Mucosa of gallbladder (tissue), 1 donor: ENCODE measurements at places on chromosomes 5 and 9. TPM values are rescaled to one million over a fixed set of nuclear protein-coding genes. Genes with fewer than 3 reads are reported as not detected.
A peak's percentile ranks its signal among the peaks of the same experiment; 100 is the strongest.

DNA sequence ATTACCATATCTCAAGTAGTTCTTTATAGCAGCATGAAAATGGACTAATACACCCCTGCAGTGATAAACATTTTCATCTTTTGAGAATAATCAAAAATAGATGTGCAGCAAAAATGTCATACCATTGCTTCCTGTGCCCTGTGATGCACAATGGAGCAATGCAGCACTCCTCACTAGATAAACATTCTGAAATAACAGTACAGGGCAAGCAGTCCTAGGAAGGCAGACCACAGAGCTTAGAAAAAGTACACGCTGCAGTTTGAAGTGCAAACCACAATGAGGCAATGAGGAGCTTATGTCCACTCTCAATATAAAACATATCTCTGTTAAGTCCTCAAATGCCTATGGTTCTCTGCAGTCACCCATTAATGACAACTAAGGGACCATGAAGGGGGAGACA lies 367.6 kb downstream of the PDE4D start:
- no peak for DNase-seq

DNA sequence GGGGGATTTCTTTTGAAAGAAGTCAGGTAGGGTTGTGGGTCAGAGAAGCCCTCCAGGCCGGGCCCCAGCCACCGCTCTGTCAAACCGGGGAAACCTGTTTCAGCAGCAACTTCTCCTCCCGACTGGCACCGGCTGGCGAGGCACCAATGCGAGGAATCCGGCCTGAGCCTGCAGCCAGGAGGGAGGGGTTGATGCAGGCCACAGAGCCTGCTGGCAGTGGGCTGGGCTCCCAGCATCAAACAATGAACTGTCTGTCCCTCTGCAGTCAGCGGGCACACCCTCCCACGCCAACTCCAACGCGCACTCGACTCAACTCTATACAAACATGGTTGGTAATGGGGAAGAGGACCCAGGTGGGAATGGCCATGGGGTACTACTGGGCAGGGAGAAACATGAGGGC lies 12.1 kb downstream of the PCDH1 start:
- peak; percentile 91 for DNase-seq

GRCh38 chr5:76264681-76265080 lies 138.4 kb upstream of the IQGAP2 start:
- DNase-seq: no peak

- DNase-seq: peak; percentile 40
Measured at GRCh38 chr5:78698191-78698791, 49.7 kb upstream of the LHFPL2 start.

GRCh38 chr5:150130493-150130922 lies 25.1 kb downstream of the PDGFRB start:
- DNase-seq: no peak

DNA sequence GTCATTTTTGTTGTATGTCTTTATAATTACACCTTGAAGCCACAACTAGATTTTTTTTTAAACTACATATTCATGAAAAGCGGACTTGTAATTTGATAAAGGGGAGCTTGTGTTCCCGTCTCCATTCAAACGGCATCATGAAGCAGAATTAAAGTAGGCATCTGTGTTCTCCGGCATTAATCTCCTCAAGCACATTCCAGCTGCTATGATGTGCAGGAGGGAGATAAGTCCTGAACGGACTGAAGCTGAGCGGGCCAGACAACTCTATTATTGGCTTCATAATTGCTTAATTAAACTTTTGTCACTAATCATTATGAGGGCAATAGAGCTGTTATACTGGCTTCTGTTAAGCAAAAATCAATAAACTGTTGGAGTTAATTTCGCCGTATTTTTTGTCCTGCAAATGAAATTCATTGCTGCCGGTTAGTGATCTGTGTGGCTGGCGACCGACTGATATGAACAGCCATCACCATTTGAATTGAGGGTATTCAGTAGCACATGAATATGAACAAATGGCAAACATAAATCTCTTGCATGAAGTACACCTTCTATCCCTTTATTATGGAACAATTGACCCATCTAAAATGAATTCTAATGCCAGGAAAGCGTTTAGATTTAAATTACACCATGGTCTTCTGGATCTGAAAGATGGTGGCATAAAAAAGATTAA lies 408.8 kb upstream of the IRX1 start:
- no peak for DNase-seq

GRCh38 chr9:121297389-121297788 lies 29.4 kb downstream of the GSN start:
- DNase-seq: no peak

- DNase-seq: no peak
Measured at GRCh38 chr5:168207450-168208029, 83.9 kb upstream of the WWC1 start.

- no peak for DNase-seq
Measured at GRCh38 chr5:178203670-178204181, 607 bp upstream of the HNRNPAB start.

- no peak for DNase-seq
Measured at GRCh38 chr5:88880201-88880600, 2.8 kb downstream of the MEF2C start.

- DNase-seq: no peak
Measured at GRCh38 chr9:14640967-14641366, 52.3 kb downstream of the ZDHHC21 start.

- DNase-seq: no peak
Measured at GRCh38 chr9:82539146-82539545, 523.8 kb downstream of the RASEF start.

- no peak for DNase-seq
Measured at GRCh38 chr5:91146230-91146629, 236.9 kb downstream of the ARRDC3 start.

GRCh38 chr9:134980991-134981390 lies 63.3 kb upstream of the FCN1 start:
- DNase-seq: no peak

- no peak for DNase-seq
Measured at GRCh38 chr9:132810314-132810713, 67.8 kb downstream of the AK8 start.

DNA sequence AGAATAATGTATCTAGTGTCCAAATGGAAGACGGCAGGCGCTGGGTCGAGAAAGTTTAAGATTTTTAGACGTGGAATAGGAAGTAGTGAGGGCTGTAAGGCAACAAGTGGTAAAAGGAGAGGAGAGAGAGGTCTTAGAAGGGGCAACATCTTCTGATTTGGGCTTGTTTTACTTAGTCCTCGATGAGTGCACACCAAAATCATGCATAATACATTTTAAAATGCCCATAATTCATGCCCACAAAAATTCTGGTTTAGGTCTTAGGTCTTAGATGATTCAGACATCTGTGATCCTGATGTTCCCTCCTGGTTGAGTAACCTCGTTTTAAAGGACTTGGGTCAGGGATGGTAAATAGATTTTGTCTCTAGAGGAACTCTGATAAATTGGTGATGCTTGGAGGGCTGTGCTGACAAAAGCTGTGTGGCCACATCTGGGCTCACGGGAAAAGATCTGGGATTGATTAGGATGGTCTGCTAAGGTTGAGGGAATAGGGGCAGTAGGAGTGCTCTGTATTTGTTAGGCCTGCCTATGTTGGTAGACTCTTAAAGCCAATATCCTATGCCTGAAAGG lies 476.3 kb downstream of the CCDC171 start:
- DNase-seq: no peak

GRCh38 chr5:112895682-112896081 lies 26.3 kb downstream of the REEP5 start:
- DNase-seq: no peak

- DNase-seq: no peak
Measured at GRCh38 chr5:59674763-59675162, 218.8 kb downstream of the PDE4D start.

DNA sequence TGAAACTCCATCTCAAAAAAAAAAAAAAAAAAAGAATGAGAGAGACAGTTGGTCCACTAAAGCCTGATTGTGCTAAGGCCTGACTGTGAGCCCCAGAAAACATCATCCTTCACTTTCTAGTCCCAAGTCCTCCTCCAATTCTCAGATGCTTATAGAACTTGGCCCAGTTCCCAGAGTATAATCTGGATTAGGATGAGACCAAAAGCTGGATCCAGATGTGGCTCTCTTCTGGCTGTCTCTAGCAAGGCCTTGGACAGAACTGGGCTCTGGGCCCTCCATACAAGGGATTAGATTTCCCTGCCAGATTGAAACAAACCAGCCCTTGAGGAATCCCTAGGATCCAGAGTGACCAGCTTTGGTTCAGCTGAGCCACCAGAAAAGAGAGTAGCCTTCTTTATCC lies 98.4 kb upstream of the ZNF366 start:
- DNase-seq: no peak

GRCh38 chr5:80134876-80135275 lies 99.7 kb downstream of the THBS4 start:
- DNase-seq: no peak

DNA sequence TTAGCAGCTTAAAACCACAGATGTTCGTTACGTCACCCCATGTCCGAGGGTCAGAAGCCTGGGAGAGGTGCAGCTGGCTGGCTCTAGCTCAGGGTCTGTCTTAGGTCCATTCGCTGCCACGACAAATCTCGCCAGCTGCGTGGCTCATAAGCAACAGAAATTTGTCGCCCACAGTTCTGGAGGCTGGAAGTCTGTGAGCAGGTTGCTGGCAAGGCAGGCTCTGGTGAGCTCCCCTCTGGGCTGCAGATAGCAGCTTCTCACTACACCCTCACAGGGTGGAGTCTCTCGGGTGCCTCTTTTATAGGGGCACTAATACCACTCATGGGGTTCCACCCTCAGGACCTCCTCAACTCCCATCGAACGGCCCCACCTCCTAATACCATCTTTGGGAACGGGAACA lies 40.1 kb upstream of the FCN2 start:
- DNase-seq: no peak

SMIM33 gene
- total RNA-seq: 0.17 TPM

PGM5 gene
- total RNA-seq: 96.0 TPM

PCDHB5 gene
- 8.0 TPM for total RNA-seq

SPOCK1 gene
- total RNA-seq: 13.6 TPM

OR1J2 gene
- not detected for total RNA-seq

EPB41L4A gene
- 61.9 TPM for total RNA-seq

TAF1L gene
- total RNA-seq: 0.03 TPM

ECM2 gene
- total RNA-seq: 8.2 TPM

SUB1 gene
- 152 TPM for total RNA-seq

PTPA gene
- 126 TPM for total RNA-seq

PCDHB13 gene
- total RNA-seq: 8.3 TPM

MCTP1 gene
- 9.9 TPM for total RNA-seq

NOTCH1 gene
- 51.6 TPM for total RNA-seq

RMND5B gene
- total RNA-seq: 43.7 TPM
